ENCODE measurements at places on chromosomes 5 and 9.

DNA sequence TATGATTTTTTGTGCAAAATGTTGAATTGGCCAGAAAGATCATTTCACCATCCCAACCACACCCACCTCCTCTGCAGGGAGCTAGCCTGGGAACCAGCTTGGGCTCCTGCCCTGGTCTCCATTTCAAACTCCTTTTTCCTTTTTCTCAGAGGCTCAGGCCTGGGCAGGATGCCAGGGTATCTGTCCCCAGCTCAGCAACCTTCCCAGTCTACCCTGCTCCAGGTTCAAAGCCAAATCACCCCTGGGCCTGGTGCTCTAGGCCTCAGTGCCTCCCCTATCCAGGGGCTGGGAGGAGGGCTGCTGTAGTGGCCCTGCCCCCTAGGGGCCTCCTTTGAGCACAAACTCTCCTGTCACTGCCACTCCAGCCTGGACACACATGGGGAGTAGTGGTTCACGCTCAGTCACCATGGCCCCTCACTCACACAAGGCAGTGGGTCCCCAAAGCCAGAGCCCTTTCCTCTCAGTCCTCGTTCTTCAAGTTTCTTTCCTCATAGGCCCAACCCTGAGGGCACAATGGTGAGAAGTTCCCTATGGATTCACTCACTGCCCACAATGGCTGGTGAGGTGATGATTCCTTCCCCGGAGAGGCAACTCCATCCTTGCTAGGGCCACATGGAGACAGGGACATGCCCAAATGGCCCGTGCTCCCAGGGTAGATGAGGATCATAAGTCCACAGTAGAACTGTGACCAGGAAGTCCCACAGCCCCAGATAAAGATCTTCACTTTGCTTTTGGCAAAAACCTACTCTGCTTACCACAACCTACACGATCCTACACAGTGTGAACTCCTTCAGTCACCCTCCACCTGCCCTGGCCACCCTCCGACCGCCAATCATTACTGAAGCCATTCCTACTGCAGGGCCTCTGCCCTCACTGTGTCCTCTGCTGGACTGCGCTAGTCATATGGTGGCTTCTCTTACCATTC lies 1.6 kb upstream of the ST6GALNAC4 start:
- no peak for DNase-seq

GRCh38 chr9:71637375-71637774 lies 130.9 kb downstream of the CEMIP2 start:
- DNase-seq = no peak

DNA sequence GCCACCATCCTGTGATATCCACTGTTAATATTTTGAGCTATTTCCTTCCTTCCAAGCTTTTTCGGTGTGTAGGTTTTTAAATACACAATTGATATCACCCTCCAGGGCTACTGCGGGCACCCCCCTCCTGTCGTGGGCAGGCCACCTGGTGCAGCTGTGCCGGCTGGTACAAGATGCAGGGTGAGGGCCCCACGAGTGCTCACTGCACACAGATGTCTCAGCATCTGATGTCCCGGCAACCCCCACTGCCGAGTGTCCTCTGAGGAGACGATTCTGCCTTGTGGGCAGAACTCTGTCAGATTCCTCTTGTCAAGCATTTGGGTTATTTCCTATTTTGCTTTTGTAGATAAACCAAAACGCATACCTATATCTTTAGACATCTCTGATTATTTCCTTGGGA lies 25.1 kb downstream of the CACNA1B start:
- no peak for DNase-seq

GRCh38 chr9:34685591-34685990 lies 5.5 kb downstream of the CCL19 start:
- no peak for DNase-seq
